ENCODE measurements at places on chromosomes 2 and 18. TPM values are rescaled to one million over a fixed set of nuclear protein-coding genes. Genes with fewer than 3 reads are reported as not detected.

DNA sequence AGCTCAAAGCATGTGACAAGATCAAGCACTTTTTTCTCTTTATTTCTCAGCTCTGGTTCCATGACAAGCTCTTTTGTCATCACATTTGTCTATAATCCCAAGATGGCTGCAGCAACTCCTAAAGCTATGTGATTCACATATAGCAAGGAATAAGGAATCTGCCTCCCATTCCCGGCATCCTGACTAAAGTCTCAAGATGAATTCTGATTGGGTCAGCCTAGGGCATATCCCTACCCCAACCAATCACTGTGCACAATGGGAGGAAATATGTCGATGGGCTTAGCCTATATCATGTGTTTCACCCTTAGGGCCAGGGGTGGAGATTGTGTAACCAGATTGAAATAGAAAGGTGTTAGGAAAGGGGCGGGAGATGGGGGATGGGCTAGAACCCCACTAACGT is 23.1 kb upstream of the COLEC12 start:
- DNase-seq = no peak

DNA sequence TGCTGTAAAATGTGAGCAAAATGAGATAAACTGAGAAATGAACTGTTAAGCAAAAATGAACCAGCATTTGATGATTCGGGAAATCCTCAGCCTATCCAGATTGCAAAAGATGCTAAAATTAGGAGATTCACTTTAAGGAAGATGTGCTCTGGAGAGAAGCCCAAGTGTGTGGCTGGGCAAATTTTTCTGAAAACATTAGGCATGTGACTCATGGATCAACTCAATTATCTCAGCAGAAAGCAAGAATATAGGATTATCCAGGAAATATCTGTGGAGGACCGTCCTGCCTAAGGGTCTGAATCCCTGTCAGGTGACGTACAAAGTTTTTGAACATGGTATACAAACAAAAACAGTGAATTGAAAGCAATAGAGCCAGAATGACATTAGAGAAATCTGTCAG is 1268.3 kb upstream of the TMEFF2 start:
- no peak for DNase-seq

GRCh38 chr18:65606551-65607130 is 144.2 kb upstream of the CDH7 start:
- peak; percentile 7 for DNase-seq

The SS18 gene
- 43.2 TPM for total RNA-seq

- DNase-seq = peak; percentile 37
These were observed 584 bp downstream of the BOLA3 start for GRCh38 chr2:74146929-74147726.

- DNase-seq = no peak
These were observed 52.1 kb upstream of the CHMP1B start for GRCh38 chr18:11799066-11799465.

The IL36RN gene
- not detected for total RNA-seq

The CD226 gene
- 1.3 TPM for total RNA-seq

- DNase-seq = no peak
These were observed 5.3 kb upstream of the ACADL start for GRCh38 chr2:210230518-210230917.

The CYP20A1 gene
- 28.8 TPM for total RNA-seq

The POTEI gene
- 0.79 TPM for total RNA-seq

DNA sequence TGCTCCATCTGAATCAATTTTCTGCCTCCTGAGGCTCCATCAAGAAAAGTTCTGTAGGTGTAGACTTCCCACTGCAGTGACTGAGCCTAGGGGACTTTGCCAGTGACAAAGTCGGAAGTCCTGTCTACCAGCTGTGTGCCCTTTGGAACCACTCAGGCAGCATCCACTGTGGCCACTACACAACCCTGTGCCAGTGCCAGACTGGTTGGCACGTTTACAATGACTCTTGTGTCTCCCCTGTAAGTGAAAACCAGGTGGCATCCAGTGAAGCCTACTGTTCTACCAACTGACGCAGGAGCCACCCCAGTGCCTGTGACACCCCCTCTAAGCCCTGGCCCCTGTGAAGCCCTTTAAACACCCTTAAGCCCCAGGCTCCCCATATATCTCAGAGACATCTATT is 132.1 kb upstream of the SERPINE2 start:
- DNase-seq = no peak

DNA sequence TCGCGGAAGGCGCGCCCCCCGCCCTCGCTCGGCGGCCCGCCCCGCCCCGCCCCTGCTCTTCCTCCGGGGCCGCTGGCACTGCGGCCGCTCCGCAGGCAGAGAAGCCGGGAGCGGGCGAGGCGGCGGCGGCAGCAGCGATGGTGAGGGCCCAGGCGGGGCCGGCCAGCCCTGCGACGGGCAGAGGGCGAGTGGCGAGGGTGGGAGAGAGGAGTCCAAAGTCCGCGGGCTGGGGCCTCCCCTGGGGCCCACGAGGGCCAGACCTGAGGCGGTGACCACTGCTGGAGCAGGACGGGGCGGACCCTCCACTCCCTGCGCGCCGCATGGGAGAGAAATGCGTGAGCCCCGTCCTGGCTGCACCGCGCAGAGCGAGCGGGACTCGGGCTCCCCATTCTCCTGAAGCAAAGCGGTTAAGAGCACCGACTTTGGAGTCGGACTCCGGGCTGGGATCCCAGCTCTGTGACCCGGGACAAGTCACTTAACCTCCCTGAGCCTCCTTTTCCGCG is at the start of gene VAMP5:
Gene VAMP5 (plus strand): TSS at position 78 of the 503 bp plus-strand sequence. CDS start 60 bp downstream, at position 138.
- peak; percentile 38 for DNase-seq

DNA sequence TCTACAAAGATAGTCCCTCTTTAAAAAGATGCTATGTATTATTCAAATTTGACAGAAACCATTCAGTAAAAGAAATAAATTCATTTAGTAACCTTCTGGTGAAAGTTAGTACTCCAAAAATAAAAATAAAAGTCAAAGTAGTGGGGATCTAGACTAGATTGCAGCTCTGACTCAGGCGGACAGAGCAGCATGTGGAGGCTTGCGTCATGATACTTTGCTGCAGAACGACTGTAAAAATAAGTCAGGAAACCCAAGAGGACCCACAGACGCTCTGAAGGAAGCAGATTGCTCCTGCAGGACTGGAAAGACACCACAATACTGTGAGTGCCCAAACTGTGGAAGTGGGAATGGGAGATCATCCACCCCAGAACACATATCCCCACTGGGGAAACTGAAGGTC is 301.9 kb downstream of the RIT2 start:
- no peak for DNase-seq

DNA sequence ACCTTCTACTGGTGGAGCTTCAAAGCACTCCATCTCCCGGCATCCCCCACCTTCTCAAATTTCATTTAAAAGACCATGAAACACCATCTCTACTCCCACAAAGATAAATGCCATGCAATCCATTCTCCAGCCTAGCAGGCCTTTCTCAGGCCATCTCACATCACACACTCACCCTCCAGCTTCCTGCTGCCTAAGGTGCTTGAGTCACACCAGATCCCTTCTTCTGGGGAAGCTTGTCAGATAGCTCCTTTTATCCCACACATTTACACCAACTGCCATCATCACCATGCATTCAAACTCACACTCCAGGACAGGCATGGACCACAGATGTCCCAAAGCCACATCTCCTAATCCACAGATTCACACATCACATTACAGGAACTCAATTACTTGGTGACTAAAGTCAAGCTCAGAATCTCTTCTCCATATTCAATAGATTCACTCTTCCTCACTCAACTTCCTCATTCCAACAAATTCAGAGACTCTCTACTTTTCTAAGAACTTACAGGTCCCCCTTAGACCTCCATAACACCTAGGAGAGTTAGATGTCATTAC is 292.5 kb downstream of the TNS1 start:
- DNase-seq = peak; percentile 36

The PSMD14 gene
- 63.0 TPM for total RNA-seq

DNA sequence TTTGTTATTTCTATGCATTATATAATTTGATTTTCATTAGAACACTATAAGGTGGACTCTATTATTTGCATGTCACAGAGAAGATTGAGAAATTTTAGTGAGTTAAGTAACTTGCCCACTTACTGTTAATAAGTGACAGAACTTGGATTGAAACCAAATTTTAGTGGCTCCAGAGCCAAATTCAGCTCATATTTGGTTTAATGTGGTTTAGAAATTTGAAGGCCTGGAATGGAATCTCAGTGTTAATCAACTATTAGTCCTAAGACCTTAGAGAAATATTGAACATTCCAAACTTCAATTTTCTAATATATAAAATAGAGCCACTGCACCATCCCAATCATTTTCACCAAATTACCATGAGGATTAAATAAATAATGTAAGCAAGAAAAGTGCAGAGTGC is 281.6 kb downstream of the ZNF385B start:
- no peak for DNase-seq

The CMPK2 gene
- 0.65 TPM for total RNA-seq

The ZAP70 gene
- under 0.01 TPM for total RNA-seq

GRCh38 chr2:116718451-116718850 is 1096.0 kb upstream of the DDX18 start:
- DNase-seq = peak; percentile 58

Measured in lung microvascular endothelial cell (primary cell).